Activated T-cell treated with anti-CD3 and anti-CD28 coated beads, Interleukin-2, amount 50 U/mL, for 24 hours (primary cell): ENCODE measurements at places on chromosomes 1 and 21.

- H3K27me3 ChIP-seq, result no peaks in the 10 kb centered on the region
- H3K36me3 ChIP-seq, result no peaks in the 10 kb centered on the region
- H3K4me1 ChIP-seq, result no peaks in the 10 kb centered on the region
- no peak overlapping the region for H3K4me3 ChIP-seq
- no peak for DNase-seq
- H3K27ac ChIP-seq, result no peak overlapping the region
These were observed 209.2 kb downstream of the KCTD3 start for GRCh38 chr1:215776336-215776735.

DNA sequence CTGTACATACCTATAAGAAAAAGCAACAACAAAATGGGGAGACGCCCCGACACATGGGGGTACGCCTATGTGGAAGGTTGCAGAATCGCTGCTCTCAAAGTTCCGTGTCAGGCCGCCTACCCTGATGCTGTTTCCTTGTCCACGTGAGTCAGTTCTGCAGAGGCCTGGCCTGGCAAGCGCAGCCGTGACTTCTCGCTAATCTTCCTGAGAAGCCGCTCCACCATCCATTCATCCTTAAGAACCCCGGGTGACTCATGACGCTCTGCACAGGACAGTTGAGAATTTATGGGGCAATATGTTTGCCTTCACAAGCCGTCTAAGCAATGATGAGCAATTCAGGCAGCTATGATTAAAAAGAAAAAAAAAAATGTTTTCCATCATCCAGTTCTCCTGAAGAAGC is 122.3 kb upstream of the TMPRSS2 start:
- DNase-seq, result no peak
- peaks cover 26% of the 10 kb centered on the region for H3K27me3 ChIP-seq
- no peaks in the 10 kb centered on the region for H3K36me3 ChIP-seq
- no peak overlapping the region for H3K4me3 ChIP-seq
- no peaks in the 10 kb centered on the region for H3K4me1 ChIP-seq

DNA sequence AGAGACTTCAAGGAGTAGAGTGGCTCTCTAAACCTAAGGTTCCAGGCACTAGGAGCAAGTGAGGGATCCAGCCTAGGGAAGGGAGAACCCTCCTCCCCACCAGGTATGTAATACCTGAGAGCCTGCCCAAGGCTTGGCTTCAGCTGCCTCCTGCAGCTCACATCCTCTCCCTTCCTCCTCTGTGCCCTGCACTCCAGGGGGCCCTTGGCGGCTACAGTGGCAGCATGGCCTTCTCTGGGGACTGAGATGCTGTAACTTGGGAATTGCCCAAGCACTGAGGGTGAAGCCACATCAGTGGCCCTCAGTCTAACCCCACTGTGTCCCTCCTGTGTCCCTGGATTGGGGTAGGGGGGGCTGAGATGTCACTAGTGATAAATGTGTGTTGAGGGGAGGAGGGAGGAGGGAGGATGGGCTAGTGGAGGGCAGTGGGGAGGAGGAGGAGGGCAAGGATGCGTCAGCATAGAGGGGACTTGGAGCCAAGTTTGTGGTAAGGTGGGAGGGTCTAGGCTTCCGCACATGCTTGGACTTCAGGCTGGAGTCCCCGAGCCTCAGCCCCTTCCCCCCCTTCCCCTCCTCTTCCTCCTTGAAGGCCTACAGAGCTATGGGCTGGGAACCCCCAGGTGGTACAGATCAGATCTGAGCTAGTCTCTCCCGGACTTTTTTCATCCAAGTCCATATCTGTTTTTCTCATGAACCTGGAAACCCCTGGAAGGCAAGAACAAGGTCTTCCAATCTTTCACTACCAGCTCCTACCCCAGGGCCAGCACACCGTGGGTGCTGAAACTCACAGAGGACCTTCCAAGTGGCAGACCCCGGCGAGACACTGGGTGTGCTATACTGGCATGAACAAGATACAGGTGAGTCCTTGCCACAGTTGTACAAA is 17.5 kb downstream of the COL9A2 start:
- peaks cover 5% of the 10 kb centered on the region for H3K36me3 ChIP-seq
- H3K27me3 ChIP-seq, result no peaks in the 10 kb centered on the region
- H3K4me1 ChIP-seq, result no peaks in the 10 kb centered on the region

- H3K27ac ChIP-seq, result no peak overlapping the region
- no peaks in the 10 kb centered on the region for H3K36me3 ChIP-seq
- no peak overlapping the region for H3K4me3 ChIP-seq
- DNase-seq, result no peak
These were observed 84.1 kb downstream of the DMRTB1 start for GRCh38 chr1:53543130-53543777.

DNA sequence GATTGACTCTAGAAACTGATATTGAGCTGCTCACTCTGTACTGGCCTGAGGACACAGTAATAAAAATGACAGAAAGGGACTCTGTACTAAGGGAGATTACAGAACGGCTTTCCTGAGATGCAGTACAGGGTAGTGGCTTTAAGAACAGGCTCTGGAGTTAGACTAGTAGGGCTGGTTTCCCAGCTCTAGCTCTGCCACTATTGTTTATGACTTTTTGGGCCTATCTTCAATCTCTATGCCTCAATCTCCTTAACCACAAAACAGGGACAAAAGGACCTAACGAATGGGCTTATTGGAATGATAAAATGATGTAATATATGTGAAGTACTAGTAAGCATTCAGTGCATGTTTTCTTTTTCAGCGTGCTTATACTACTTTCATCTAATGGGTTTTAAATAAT is 1.4 kb downstream of the DEPDC1 start:
- no peak for DNase-seq
- peak overlapping the region; percentile 82 for H3K4me3 ChIP-seq
- no peak overlapping the region for H3K27ac ChIP-seq
- peaks cover 16% of the 10 kb centered on the region for H3K4me1 ChIP-seq
- peaks cover 42% of the 10 kb centered on the region for H3K27me3 ChIP-seq

DNA sequence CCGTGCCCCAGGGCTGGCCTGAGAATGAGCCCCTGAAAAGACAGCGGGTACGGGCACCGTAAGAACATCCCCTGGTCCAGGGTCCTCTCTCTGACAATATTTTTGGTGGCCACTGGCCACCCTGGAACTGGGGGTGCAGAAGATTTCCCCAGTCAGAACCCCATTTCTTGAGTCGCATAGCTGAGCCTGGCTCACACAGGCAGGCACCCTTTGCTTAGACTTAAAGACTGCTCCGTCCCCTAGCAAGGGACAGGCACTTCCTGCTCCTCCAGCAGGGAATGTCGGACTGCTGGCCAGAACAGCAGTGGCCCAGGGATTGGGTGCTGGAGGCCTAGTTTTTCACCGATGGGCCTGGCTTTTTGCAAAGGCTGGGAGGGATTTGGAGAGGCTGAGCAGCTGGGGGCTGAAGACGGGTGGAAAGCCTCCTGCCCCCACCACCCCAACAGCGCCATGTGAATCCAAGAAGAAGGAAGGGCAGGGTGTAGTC is 4.3 kb downstream of the OLIG2 start:
- no peaks in the 10 kb centered on the region for H3K36me3 ChIP-seq
- H3K4me3 ChIP-seq, result no peak overlapping the region
- no peak for DNase-seq
- no peak overlapping the region for H3K27ac ChIP-seq
- peaks cover 89% of the 10 kb centered on the region for H3K27me3 ChIP-seq

GRCh38 chr1:225809842-225810578 is at the start of gene EPHX1:
TSS of gene EPHX1 (plus strand) at chr1:225810124. CDS start at chr1:225828730, 18,606 bp downstream.
- DNase-seq, result peak; percentile 84
- peaks cover 6% of the 10 kb centered on the region for H3K27me3 ChIP-seq
- peak within 1 kb of the TSS; percentile 69 for H3K27ac ChIP-seq
- peak within 1 kb of the TSS; percentile 80 for H3K4me3 ChIP-seq

- H3K27ac ChIP-seq, result no peak overlapping the region
- peaks cover 35% of the 10 kb centered on the region for H3K36me3 ChIP-seq
- H3K4me3 ChIP-seq, result no peak overlapping the region
These were observed 21.9 kb upstream of the KIF14 start for GRCh38 chr1:200642481-200642880.

DNA sequence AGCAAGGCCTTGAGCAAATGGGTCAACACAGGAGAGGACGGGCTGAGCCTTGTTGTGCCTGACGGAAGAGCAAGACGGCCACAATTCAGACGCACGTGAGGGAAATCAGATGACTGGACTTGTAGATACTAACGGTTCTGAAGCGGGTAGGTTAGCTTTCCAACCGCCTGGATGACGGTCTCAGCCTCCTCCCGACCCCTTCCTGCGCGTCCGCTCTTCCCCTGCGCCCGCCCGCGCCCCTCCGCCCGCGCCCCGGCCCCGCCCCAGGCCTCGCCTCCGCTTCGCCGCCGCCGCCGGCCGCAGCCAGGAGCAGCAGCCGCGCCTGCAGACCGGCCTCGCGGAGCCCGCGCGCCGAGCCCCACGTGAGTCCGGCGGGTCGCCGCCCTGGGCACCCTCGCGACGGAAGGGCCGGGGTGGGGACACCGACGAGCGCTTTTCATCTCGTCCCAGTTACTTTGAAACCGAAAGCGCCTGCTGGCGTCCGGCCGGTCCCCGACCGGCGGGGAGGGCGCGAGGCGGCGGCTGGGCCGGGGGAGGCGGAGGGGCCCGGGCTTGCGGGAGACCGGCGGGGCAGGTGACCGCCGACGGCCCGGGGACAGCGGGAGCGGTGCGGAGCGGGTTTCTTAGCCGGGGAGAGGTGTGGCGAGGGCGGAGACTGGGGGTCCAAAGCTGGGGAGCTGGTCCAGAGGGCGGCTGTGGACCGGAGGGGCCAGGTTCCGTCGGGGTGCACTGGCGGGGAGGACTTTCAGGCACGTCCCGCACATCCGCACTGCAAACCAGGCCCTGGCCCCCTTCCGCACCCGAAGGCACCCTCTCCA is at the start of gene TRAF5:
TSS of gene TRAF5 (plus strand) at position 306 of the 818 bp plus-strand sequence. CDS start 26,407 bp downstream, outside the sequence.
- H3K27ac ChIP-seq, result peak within 1 kb of the TSS; percentile 96
- no peaks in the 10 kb centered on the region for H3K27me3 ChIP-seq
- peaks cover 85% of the 10 kb centered on the region for H3K4me1 ChIP-seq
- peak within 1 kb of the TSS; percentile 89 for H3K4me3 ChIP-seq

- peaks cover 22% of the 10 kb centered on the region for H3K4me1 ChIP-seq
- no peaks in the 10 kb centered on the region for H3K36me3 ChIP-seq
- H3K27me3 ChIP-seq, result peaks cover 42% of the 10 kb centered on the region
- H3K27ac ChIP-seq, result peak overlapping the region; percentile 47
These were observed 403 bp upstream of the EPHX4 start for GRCh38 chr1:92029241-92029922.

GRCh38 chr1:240927821-240928220 is 315.9 kb upstream of the GREM2 start:
- H3K36me3 ChIP-seq, result no peaks in the 10 kb centered on the region
- no peak overlapping the region for H3K27ac ChIP-seq
- H3K27me3 ChIP-seq, result no peaks in the 10 kb centered on the region
- no peak overlapping the region for H3K4me3 ChIP-seq
- no peak for DNase-seq
- H3K4me1 ChIP-seq, result no peaks in the 10 kb centered on the region

DNA sequence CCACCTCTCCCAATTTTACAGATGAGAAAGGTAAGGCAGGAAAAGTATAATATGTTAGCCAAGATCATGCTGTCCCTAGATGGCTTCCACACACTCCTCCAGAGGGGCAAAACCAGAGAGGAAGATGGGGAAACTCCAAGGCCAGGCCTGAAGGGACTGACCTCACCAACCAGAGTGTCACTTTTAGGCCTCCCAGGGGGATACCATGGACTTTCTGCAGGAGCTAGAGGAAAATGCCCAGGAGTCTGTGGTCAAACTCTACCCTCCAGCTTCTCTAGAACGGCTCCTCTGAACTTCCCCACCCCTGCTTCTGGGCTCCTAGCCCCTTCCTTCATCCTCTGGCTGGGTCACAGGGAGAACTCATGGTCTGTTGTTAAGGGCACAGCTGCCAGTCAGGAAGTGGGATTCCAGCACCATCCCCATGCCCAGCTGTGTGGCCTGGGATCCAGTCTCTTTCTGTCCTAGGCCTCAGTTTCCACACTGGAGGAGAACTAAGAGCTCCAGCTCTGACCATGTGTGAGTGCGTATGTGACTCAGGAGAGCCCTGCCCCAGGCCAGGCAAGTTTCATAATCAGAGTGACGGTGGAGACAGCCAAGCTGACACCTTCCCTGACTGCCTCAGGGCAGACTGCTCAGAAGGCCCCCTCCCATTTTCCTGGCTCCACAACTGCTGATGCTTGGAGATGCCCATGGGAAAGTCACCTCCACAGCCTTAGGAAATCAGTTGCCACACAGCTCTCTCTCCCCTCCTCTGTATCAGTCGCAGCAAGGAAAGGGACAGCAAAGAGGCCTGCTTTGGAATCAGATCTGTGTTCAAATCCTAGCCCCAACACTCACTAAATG is 1.9 kb downstream of the IGSF8 start:
- H3K27me3 ChIP-seq, result no peaks in the 10 kb centered on the region
- H3K4me3 ChIP-seq, result peak overlapping the region; percentile 90
- H3K36me3 ChIP-seq, result peaks cover 48% of the 10 kb centered on the region
- peaks cover 61% of the 10 kb centered on the region for H3K4me1 ChIP-seq
- no peak for DNase-seq
- peak overlapping the region; percentile 92 for H3K27ac ChIP-seq

DNA sequence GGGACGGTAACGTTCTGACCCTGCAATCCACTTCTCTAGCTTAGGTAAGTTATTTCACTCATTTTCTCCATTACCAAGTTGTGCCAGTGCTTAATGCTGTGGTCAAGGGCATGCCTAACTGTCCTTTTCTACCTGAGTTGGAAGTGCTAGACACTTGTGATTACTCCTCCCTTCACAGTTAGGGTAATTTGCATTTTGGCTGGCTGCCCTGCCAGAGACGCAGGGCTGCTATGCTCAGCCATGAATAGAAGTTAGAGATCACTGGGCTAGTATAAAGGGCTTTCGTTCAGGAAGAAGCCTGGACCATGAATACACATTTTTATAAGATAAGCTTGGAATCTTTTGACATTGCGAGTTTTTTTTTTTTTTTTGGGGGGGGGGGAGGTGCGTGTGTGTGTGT is 633.2 kb upstream of the NEGR1 start:
- no peaks in the 10 kb centered on the region for H3K36me3 ChIP-seq
- H3K4me1 ChIP-seq, result no peaks in the 10 kb centered on the region
- no peak overlapping the region for H3K27ac ChIP-seq
- no peak for DNase-seq
- no peak overlapping the region for H3K4me3 ChIP-seq

GRCh38 chr1:15224259-15224869 is 22.7 kb upstream of the FHAD1 start:
- no peak for DNase-seq
- no peak overlapping the region for H3K4me3 ChIP-seq
- no peaks in the 10 kb centered on the region for H3K36me3 ChIP-seq
- peaks cover 18% of the 10 kb centered on the region for H3K27me3 ChIP-seq
- H3K27ac ChIP-seq, result no peak overlapping the region

- H3K27ac ChIP-seq, result no peak overlapping the region
- no peak overlapping the region for H3K4me3 ChIP-seq
- DNase-seq, result no peak
These were observed 9.9 kb downstream of the FAM3B start for GRCh38 chr21:41326414-41327080.
